ENCODE measurements at places on chromosomes 5 and 9.

DNA sequence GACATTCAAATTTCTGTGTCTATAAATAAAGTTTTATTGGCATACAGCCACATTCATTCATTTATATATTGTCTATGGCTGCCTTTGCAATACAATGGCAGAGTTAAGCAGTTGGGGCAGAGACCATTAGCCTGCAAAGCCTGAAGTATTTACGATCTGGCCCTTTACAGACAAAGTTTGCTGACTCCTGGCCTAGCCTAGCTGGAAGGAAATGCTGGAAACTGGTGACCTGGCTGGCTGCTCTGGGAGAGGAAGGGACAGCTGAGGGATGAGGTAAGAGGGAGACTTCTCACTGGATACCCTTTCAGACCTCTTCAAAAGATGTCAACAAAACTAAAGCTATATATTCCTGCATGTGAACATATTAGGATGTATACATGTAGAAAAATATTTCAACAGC, 66.0 kb upstream of the PPARGC1B start:
- H3K27ac ChIP-seq: no peak overlapping the region
- no peak overlapping the region for H3K4me3 ChIP-seq
- H3K4me1 ChIP-seq: peaks cover 3% of the 10 kb centered on the region
- DNase-seq: no peak
- peaks cover under 1% of the 10 kb centered on the region for H3K27me3 ChIP-seq

DNA sequence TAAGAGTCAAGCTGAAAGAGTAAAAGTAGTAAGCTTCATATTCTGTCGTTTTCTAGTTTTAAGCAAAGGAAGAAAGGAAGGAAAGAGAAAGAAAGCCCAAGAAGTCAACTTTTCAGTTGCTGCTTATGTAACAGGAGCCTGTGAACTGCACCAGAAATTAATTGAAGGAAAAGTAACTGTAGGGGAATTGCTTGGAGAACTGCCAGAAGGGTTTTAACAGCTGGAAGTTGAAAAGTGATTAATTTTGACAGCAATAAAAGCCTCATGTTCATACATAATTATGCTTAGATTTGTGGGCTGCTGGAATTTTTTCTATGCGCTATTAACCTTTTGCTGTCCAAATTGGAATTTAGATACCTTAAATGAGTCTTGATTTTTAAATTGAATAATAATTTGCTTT, 255.7 kb downstream of the ENC1 start:
- H3K36me3 ChIP-seq: no peaks in the 10 kb centered on the region
- no peak overlapping the region for H3K27ac ChIP-seq
- no peak overlapping the region for H3K4me3 ChIP-seq
- no peaks in the 10 kb centered on the region for H3K4me1 ChIP-seq
- peaks cover 14% of the 10 kb centered on the region for H3K27me3 ChIP-seq

- H3K4me1 ChIP-seq: no peaks in the 10 kb centered on the region
- peaks cover 27% of the 10 kb centered on the region for H3K27me3 ChIP-seq
- H3K27ac ChIP-seq: no peak overlapping the region
- H3K36me3 ChIP-seq: no peaks in the 10 kb centered on the region
- no peak for DNase-seq
- no peak overlapping the region for H3K4me3 ChIP-seq
These were observed 22.6 kb downstream of the ASS1 start for GRCh38 chr9:130467316-130467715.

DNA sequence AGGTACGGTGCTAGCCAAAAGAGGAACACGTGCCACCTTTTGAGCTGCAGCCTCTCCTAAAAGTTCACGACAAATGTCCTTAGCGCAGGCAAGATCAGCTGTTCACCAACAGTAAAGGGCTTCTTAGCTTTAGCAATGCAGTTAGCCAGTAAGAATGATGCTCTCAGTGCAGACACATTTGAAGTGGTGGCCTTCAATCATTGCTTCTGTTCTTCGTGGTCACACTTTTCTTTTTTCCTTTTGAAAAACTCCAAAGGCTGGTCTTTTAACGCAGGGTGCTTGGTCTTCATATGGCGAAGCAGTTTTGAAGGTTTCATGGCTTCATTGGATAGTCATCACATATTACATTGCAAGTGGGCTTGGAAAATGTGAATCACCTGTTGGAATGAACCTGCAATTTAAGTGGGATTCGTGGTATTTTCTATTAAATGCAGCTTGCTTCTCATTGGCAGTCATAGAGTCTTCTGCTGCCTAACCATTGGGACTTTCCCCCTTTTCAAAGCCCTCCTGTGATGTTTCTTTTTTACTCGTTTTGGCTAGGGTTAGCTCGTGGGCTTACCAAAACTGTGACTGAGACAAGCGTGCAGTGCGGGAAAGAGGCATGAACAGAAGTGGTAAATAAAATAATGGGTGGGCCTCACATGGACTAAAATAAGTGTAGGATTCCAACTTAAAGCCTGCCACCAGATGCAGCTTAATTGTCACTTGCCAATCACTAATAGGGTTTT, 100.9 kb downstream of the MRPL36 start:
- H3K4me3 ChIP-seq: no peak overlapping the region
- no peak overlapping the region for H3K27ac ChIP-seq
- no peaks in the 10 kb centered on the region for H3K4me1 ChIP-seq
- peaks cover 5% of the 10 kb centered on the region for H3K27me3 ChIP-seq
- no peak for DNase-seq

- H3K4me1 ChIP-seq: no peaks in the 10 kb centered on the region
- DNase-seq: peak; percentile 1
- H3K27ac ChIP-seq: no peak overlapping the region
- H3K36me3 ChIP-seq: no peaks in the 10 kb centered on the region
These were observed 51.1 kb upstream of the COL5A1 start for GRCh38 chr9:134590240-134591081.

- DNase-seq: no peak
- no peak overlapping the region for H3K4me3 ChIP-seq
- peaks cover 20% of the 10 kb centered on the region for H3K36me3 ChIP-seq
- no peaks in the 10 kb centered on the region for H3K27me3 ChIP-seq
- H3K4me1 ChIP-seq: peaks cover 21% of the 10 kb centered on the region
These were observed 15.4 kb downstream of the CEMIP2 start for GRCh38 chr9:71752928-71753327.

DNA sequence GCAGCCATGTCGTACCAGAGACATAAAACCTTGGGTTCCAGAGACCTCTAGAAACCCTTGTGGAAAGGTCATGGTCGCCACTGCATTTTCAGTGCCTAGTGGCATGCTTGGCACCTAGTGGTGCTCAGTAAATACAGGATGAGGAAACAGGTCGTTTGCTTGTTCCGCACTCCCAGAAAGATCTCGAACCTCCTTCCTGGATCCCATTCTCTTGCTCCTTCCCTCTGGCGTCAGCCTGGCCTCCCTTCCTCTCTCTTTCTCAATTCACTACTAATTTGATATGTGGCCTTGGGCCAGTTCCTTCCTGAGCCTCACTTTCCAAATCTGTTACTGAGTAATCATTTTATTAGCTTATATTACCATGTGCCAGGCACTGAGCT, 4.4 kb downstream of the NDST1 start:
- no peaks in the 10 kb centered on the region for H3K4me1 ChIP-seq
- DNase-seq: no peak
- H3K27me3 ChIP-seq: no peaks in the 10 kb centered on the region
- H3K36me3 ChIP-seq: no peaks in the 10 kb centered on the region
- H3K27ac ChIP-seq: no peak overlapping the region

DNA sequence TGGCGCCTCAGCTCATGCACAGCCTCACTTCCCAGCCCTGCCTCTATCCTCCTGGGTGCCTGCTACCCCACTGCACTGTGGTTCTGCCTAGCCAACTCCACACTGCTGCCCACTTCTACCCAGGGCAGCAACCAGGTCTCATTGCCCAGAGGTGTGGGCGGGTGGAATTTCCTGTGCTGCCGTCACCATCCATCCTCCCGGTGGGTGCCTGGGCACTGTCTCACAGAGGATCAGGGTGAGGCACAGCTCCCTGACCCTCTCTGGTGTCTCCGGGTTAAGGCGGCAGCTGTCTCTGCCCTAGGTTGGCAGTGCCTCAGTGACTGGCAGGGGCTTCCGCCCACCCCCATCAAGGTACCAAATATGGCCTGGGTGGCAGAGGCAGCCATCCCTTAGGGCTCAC, 4.3 kb upstream of the MTMR12 start:
- no peak overlapping the region for H3K27ac ChIP-seq
- peaks cover under 1% of the 10 kb centered on the region for H3K4me1 ChIP-seq
- H3K4me3 ChIP-seq: no peak overlapping the region
- H3K27me3 ChIP-seq: no peaks in the 10 kb centered on the region
- H3K36me3 ChIP-seq: peaks cover 5% of the 10 kb centered on the region

DNA sequence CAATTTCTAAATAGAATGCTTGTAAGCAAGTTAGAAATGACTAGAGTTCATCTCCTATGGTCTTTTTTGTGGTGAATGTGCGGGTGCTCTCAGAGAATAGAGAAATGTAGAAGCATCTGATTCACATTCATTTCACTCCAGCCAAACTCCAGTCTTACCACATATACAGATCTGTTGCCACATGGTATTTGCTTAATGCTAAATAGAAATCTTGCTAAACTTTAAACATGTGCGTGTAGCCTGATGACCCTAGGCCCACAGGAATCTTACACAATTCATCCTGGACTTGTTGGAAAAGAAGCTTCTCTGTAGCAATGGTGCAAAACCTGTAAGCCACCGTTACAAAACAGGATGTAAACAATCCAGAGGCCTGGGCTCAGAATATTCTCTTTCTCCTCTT, 135.2 kb downstream of the PCSK1 start:
- H3K4me1 ChIP-seq: no peaks in the 10 kb centered on the region
- DNase-seq: no peak
- no peaks in the 10 kb centered on the region for H3K36me3 ChIP-seq
- H3K27me3 ChIP-seq: no peaks in the 10 kb centered on the region
- no peak overlapping the region for H3K4me3 ChIP-seq

GRCh38 chr5:179795049-179795862, 1.5 kb downstream of the LTC4S start:
- no peak for DNase-seq
- H3K27ac ChIP-seq: no peak overlapping the region
- H3K36me3 ChIP-seq: peaks cover 21% of the 10 kb centered on the region

GRCh38 chr9:7216004-7216841, 458.4 kb downstream of the KDM4C start:
- peak overlapping the region; percentile 70 for H3K4me3 ChIP-seq
- H3K27me3 ChIP-seq: peaks cover 30% of the 10 kb centered on the region
- DNase-seq: peak; percentile 65
- H3K27ac ChIP-seq: peak overlapping the region; percentile 52
- peaks cover 9% of the 10 kb centered on the region for H3K36me3 ChIP-seq
- H3K4me1 ChIP-seq: peaks cover 31% of the 10 kb centered on the region

DNA sequence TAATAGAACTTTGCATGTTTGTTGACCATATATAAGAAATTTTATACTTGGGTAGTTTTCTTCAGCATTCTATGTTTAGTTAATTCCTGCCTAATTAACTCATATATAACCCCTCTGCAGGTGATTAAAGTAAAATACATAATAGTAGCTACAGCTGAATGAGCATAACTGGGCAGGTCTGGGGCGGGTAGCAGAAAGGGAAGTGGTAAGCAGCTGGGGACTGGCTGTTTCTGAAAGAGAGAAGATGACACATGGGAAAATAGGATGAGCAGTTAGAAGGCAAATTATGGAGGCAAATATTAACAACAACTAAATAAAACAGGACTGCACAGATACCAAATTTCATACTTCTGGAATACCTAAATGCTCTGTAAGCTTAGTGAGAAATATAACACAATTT, 128.1 kb downstream of the CPLANE1 start:
- no peak for DNase-seq
- peaks cover 17% of the 10 kb centered on the region for H3K4me1 ChIP-seq
- H3K27ac ChIP-seq: peak overlapping the region; percentile 37
- H3K27me3 ChIP-seq: no peaks in the 10 kb centered on the region
- peaks cover 27% of the 10 kb centered on the region for H3K36me3 ChIP-seq

- no peak overlapping the region for H3K27ac ChIP-seq
- H3K4me1 ChIP-seq: peaks cover 4% of the 10 kb centered on the region
- H3K27me3 ChIP-seq: peaks cover 5% of the 10 kb centered on the region
- no peak for DNase-seq
- no peak overlapping the region for H3K4me3 ChIP-seq
These were observed 142.6 kb upstream of the ST8SIA4 start for GRCh38 chr5:101045689-101046088.

- H3K27me3 ChIP-seq: no peaks in the 10 kb centered on the region
- no peak overlapping the region for H3K4me3 ChIP-seq
- no peaks in the 10 kb centered on the region for H3K4me1 ChIP-seq
- H3K36me3 ChIP-seq: no peaks in the 10 kb centered on the region
- DNase-seq: no peak
- H3K27ac ChIP-seq: no peak overlapping the region
These were observed 204.3 kb downstream of the DMRTA1 start for GRCh38 chr9:22650946-22651345.

DNA sequence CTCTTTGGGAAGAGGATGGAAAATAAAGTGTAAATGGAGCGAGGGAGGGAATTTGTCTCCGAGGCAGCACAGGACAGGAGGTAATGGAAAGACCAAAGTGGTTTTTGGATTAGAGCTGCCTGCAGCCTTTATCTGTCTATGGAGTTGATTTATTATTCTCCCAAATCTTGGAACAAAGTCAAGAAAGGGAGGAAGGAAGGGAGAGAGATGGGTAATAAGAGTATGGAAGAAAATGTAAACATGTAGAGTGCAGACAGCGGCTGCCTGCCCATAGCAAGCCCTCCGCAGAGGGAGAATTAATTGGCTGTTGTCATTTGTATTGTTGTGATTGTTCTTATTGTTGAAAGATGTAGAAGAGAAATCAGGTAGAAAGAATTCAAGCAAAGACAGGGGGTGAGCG, 15.7 kb downstream of the KCNIP1 start:
- no peaks in the 10 kb centered on the region for H3K4me1 ChIP-seq
- no peak overlapping the region for H3K27ac ChIP-seq
- no peak overlapping the region for H3K4me3 ChIP-seq
- no peak for DNase-seq
- no peaks in the 10 kb centered on the region for H3K36me3 ChIP-seq
- H3K27me3 ChIP-seq: no peaks in the 10 kb centered on the region

Measured in T-helper 2 cell treated with Interferon-gamma antibody and Interleukin-4, amounts not matched to agents 5 μg/mL and 100 μg/mL, for 36 hours (primary cell).